ENCODE measurements at places on chromosomes 1 and 21.
A peak's percentile ranks its signal among the peaks of the same experiment; 100 is the strongest.

DNA sequence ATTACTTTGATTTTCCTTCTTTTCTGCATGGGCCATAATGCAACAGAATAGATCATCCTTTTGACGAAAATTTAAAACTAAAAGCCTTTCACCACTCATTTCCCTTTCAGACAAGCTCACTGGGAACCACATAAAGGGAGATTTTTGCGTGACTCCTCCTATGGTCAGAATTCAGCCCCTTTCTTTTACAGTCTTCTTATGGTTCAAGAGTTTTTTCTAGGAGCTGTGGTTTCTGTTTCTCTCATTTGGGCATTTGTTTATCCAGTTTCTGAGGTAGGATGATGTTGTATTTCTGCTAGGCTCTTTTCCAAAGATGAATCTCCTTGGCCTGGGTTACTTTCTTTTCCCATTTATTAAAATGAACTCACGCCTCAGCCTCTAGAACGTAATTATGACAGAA, 16.9 kb downstream of the RGS1 start:
- DNase-seq = no peak

DNA sequence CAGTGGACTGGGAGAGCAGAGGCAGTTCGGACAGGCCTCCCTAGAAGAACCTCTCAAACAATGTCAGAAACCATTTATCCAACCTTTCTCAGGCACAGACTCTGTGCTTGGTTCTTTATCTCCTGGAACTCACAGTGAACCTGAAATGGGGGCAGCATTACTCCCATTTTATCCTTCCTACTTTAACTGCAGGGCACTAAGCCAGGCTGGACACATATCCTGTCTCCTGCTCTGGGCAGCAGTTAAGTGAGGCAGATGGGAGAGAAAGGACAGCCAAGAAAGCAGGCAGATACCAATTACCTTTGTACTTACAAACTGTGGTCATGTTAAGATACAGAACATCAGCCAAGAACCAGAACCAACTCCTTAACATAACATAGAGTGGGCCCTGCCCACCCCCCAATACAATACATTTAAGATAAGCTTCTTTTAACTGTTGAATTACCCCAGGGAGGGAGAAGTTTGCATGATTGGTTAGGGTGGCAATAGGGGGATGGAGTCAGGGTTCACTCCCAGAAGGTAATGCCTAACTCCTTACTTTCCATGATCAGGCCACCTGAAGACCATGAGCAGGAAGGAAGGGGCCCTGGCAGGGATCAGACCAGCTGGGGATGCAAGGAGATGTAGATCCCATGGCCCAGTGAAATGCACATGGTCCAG, 10.9 kb downstream of the KDF1 start:
- no peak for DNase-seq

GRCh38 chr1:30903343-30904034, 5.1 kb downstream of the SDC3 start:
- DNase-seq = no peak

DNA sequence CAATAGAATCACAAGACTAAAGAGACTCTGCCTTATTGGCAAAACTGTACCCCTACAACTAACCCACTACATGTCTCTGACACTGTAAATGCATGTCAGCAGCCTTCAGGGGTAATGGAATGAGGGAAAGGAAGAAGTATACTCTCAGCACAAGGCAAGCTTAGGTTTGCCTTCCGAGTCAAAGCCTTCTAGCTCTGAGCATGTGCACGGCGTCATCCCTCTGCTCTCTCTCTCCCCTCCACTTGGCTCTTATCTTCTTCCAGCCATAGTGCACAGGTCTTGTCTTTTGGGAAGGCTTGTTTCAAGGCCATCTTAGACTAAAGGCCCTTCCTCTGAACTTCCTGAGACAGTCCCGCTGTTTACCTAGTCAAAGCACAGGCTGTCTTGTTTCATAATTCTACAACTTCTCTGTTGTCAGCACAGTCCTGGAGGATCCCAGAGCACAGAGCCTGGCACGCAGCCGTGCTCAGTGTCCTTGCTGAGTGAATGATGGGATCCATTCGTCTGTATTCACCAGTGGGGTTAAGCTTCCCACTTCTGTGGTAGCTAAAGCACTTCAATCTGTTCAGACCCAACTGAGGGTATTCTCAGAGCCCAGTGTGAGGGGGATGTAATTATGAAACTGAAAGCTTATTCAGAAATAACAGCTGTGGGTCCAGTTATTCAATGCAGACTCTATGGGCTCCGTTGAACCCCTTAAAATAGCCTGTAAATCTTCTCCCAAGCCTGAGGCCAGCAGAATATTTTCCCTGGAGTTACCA, 166.5 kb upstream of the PLD5 start:
- DNase-seq = no peak

- DNase-seq = no peak
Measured at GRCh38 chr1:165543532-165544438, at the start of gene LRRC52. Gene LRRC52 (plus strand): TSS chr1:165544000. CDS start chr1:165544297, 297 bp downstream.

- no peak for DNase-seq
Measured at GRCh38 chr1:182331387-182331786, 60.2 kb downstream of the GLUL start.

GRCh38 chr1:232579958-232580941, 49.7 kb downstream of the SIPA1L2 start:
- no peak for DNase-seq

DNA sequence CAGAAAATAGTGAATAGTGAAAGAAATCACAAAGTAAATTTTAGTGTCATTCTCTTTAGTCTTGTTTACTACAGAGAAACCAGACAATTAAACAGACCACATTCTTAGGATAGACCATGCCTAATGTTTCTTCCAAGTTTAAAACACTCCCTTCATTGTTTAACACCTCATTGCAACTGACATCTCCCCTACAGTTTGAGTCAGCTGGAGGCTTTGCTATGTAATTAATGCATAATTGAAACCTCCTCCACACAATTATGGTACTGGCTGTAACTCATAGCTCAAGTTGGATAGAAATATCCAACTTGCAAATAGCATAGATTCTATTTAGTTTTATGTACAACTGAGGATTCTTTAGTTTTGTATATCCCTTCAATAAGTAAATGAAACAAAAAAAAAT, 35.2 kb upstream of the B3GALT2 start:
- DNase-seq = no peak

DNA sequence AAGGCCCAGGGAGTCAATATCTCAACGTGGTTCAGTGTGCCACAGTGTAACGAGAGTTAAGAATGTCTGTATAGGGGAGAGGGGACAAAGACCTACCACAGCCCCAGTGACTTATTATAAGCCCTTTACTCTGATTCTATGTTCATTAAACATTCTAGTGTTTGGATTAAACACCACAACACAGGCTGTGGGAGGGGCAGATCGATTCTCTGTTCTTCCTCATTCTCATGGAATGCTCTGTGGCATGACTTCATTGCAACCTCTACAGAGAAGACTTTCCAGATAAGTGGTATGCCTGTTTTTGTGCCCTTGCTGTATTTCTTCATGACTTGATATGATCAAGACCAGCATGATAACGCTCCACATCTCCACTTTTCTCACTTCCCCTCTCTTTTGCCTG, 39.0 kb upstream of the CD5L start:
- DNase-seq = no peak

DNA sequence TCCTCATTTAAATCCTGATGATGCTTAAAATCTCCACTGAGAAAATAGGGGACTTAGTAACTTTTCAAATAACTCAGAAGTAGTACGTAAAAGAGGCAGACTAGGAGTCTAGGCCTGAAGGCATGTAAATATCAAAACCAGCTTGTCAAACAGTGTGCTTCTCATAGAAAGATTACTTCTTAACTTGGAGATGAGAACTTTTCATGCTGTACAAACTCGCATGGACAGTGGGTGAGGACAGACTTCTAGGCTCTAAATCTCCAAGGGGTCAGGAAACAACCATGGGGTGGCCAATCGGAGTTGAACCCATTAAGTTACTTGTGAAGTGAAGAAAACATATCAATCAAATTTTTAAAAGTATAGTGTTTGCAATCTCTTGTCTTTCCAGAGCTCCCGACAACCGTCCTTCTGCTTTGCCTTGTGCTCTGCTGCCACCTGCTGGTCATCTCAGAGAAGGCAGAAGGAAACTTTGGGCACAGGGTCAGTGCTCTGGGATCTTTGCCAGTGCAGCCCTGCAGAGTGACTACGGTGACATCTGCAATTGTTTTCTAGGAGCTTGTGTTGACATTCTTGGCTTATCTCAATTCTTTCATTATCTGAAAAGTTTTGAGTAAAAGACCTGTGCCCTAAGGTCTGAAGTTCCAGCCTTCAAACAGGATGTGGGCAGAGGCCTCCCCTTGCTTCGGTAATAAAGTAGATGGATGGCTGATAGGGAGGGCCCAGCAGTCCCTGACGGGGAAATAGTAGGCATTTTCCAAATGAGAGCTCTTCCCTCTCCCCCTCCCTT, 105.1 kb upstream of the PDE4B start:
- peak; percentile 76 for DNase-seq

Data from activated naive CD8-positive, alpha-beta T cell treated with anti-CD3 and anti-CD28 coated beads, Interleukin-2, amount 10 ng/mL, durations not matched to agents 7 days and 5 days (primary cell).